Stimulated activated CD8-positive, alpha-beta memory T cell treated with anti-CD3 and anti-CD28 coated beads, Interleukin-2, amount 100 ng/mL, for 1 hour (primary cell): ENCODE measurements at places on chromosomes 3 and 15.

GRCh38 chr3:181300033-181300432 lies 310.5 kb upstream of the DNAJC19 start:
- no peak for DNase-seq

- no peak for DNase-seq
Measured at GRCh38 chr3:62662677-62663076, 212.5 kb downstream of the CADPS start.

GRCh38 chr3:16423298-16423697 lies 90.2 kb downstream of the RFTN1 start:
- DNase-seq, result no peak

GRCh38 chr3:136804813-136805212 lies 14.1 kb upstream of the SLC35G2 start:
- DNase-seq, result no peak

DNA sequence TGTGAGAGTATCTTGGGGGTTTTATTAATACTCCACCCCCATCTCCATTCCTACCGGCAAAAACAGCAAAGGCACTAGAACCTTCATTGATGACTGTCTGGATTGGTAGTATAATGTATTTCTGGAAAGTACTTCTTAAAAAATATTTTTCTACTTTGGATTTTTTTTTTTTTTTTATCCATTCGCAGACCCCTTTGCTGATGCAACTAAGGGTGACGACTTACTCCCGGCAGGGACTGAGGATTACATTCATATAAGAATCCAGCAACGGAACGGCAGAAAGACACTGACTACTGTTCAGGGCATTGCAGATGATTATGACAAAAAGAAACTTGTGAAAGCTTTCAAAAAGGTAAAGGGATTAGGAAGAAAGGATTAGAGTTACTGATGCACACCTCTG lies 1.2 kb downstream of the EIF1B start:
- no peak for DNase-seq

DNA sequence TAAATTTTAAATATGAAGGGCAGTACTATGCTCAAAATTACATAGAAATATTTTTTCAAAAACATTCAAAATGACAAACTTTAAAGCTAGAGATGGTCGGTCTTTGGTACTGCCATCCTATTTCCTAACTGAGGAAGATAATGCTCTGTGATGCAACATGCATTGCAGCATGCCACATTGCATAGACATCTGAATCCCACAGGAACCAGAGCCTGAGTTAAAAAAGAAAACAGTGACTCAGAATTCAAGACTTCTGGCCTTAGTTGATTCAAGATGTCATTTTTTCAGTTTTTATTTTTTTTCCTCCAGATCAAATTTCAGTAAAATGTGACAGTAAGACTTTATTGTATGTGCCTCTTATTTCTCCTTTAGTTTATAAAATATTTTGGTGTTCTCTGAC lies 33.1 kb downstream of the TP63 start:
- no peak for DNase-seq

DNA sequence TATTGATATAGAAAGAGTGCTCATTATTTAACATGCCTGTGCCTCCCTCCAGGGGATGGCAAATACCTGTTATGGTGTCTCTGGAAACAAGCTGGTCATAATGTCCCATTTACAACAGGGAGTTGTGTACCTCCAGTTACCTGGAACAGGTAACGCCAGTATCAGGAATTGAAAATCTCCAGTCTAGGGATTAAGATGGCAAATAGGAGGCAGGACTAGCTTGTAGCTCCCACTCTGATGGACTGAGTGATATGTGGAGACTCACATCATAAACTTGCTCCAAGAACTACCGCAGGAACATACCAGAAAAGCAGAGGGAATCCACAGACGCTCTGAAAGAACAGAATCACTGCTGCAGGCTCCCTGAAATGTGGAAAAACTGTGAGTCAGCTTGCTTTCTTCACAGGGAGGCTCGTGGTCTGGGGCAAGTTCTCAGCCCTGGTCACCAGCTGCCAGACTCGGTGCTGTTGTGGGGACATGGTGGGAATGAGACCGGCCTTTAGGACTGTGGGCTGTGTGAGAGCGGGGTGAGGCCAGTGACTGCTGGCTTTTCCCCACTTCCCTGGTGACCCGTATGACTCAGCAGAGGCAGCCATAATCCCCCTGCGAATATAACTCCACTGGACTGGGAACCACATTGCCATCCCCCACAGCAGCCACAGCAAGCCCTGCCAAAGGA lies 97.4 kb downstream of the KCNAB1 start:
- DNase-seq, result no peak

DNA sequence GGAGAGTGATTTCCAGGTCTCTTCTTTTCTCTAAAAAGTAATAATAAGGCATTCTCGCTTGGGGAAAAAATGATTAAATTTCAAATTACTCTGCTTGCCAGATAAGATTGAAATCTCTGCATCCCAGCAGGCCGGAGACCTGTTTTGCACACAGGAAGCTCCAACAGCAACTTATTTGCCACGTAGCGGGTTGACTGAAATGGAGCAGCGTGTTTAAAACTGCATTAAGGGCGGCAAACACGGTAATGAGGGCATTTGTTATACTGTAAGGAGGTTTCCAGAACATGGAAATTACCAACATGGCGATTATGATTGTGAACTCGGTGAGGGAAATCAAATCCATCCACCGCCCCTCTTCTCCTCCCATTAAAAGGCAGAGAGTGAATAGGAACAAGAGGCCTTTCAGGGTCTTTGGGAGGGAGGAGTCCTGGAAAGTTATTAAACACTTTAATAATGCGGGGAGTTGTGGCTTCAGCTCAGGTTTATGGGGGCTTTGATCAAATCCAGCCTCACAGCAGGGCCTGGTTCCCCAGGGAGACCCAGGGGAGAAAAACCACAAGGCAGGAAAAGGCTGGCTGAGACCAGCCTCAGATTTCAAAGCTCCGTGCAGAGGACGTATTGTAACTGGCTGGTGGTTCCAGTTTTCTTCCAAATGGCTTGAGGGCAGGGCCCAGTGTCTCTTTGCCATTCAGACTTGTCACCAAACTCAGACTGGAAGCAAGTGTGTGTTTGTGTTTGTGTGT lies 242.3 kb downstream of the TLE3 start:
- no peak for DNase-seq

- no peak for DNase-seq
Measured at GRCh38 chr15:63439536-63440264, 58.1 kb upstream of the CA12 start.

- no peak for DNase-seq
Measured at GRCh38 chr3:81735334-81735733, 26.1 kb downstream of the GBE1 start.

DNA sequence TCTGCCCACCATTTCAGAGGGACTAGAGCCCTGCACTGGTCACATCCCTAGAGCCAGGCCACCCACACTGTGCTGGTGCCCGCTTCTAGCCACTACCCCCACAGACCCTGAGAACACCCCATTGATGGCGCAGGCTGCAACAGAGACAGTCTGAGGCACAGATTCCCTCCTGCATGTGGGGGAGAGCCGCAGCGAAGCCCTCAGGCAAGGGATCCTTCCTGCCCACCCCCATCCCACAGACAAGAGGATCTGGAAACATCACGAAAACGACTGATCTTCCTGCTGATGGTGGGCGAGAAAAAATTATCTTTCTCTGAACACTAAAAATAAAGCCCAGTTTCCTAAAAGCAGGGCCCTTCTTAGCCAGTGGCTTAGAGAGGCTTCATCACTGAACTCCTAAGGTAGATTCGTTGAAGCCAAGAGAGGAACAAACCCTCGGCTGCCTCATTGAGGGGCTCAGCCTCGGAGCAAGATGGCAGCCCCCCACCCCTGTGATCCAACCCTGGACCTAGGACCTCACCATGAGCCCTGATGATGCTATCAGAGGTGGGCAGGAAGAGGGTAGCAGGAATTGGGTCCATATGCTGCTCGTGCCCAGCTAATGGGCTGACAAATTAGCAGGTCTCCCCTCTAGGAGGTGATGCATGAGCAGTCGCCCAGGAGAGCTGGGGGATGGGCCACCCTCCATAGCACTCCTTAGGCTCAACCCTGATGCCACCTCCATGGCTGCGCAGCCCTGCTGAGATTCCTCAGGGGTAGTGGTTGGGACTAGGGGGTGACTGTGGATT lies 54.5 kb downstream of the CACNA2D2 start:
- no peak for DNase-seq

GRCh38 chr3:195800240-195800639 lies 11.5 kb downstream of the MUC4 start:
- no peak for DNase-seq

DNA sequence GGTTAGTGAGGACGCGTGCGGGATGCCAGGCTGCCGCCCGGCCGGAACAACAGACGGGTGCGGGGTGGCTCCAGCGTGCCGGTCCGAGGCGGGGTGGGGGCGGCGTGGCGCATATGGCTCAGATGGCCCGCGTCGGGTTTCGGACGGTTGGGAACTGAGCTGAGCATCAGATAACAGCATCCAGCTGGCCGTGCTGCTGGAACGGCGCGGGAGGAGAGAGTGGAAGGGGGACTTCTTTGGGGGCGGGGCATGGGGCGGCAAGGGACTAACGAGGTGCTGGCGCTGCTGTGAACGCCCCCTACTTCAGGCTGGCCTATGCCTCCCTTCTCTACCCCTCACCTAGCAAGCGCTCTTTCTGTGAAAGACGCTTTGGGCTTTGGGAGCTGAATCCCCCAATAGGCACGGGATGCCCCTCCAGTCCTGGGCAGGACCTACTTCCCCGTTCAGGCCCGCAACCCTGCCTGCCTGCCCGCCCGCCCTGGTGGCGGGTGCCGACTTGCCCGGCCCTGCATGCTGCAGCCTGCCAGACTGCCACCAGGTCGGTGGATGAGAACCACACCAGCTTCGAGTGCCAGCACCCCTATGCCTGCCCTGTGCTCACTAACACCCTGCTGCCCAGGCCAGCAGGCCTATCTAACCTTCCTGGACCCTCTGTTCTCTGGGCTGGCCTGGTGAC lies 542 bp downstream of the INKA1 start:
- DNase-seq, result no peak

DNA sequence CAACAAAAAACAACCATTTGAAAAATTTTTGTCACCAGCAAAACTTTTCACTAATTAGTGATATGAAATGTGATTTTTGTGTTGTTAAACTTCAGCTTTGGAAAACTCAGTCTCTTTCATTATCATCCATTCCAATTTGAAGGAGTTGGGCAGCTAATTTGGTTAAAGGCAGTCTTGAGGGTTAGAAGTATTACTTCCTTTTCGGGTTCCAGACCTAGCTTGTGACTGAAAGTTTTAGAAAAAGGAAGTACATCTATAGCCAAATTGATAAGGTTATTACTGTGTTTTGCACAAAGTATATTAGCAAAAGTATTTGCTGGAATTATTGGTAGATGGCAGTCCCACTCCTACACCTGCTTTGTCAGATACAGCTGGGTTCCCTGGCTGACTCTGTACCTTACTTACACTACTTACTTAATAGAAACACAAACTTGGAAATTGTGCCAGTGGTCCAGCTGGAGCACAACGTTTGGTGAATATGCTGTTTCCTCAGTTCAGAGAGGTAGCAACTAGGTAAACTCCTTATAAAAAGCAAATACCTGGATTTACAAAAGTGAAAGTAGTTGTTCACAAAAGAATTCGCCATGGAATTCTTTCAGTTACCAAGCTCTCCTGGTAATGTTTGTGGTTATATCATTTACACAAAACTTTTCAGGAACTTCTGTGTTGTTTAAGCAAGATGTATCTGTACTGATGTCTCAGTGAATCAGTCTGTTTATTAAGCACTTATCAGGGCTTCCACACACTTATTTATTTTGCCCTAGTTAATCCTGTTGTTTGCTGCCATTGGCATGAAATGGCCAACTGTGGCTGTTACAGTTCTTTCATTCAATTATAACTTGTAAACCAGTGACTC lies 31.6 kb downstream of the TIPARP start:
- DNase-seq, result no peak

DNA sequence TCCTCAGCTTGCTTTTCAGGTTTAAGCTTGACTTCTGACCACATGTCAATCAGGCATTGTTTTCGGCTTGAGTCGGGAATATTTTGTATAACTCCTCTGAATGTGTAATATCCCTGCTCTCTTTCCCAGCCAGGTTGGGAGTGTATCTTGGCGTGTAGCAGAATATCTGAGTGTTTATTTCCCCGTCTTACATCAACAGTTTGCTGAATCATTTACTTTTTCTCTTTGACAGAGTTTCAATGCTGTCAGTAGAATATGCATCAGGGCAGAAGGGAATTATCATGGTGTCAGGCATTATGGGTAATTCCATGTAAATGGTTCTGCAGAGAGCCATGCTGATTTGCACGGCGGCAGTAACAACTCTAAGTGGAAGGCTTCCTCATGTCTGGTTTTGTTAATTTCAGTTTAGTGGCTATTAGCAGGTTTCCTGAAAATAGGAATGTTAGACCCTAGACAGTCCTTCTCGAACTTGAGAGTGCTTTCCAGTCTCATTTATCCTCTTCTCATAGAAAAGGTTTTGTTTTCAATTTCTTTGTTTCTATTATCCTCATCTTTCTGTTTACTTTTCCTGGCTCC lies 566.3 kb downstream of the AGBL1 start:
- no peak for DNase-seq

- DNase-seq, result no peak
Measured at GRCh38 chr3:138726946-138727730, 107.6 kb downstream of the PIK3CB start.

DNA sequence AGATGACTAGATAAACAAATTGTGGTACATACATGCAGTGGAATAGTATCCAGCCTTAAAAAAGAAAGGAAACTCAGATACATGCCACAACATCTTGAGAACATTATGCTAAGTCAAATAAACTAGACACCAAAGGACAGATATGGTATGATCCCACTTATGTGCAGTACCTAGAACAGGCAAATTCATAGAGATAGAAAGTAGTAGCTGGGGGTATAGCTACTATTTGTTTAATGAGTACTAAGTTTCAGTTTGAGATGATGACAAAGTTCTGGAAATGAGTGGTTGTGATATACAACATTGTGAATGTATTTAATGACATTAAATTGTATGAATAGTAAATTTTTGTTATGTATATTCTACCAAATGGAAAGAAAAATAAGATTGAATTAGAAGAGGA lies 477.2 kb upstream of the CFAP20DC start:
- no peak for DNase-seq

GRCh38 chr15:40927495-40927872 lies 1.7 kb upstream of the DLL4 start:
- DNase-seq, result no peak

- DNase-seq, result no peak
Measured at GRCh38 chr3:173553635-173554280, 156.2 kb downstream of the NLGN1 start.

DNA sequence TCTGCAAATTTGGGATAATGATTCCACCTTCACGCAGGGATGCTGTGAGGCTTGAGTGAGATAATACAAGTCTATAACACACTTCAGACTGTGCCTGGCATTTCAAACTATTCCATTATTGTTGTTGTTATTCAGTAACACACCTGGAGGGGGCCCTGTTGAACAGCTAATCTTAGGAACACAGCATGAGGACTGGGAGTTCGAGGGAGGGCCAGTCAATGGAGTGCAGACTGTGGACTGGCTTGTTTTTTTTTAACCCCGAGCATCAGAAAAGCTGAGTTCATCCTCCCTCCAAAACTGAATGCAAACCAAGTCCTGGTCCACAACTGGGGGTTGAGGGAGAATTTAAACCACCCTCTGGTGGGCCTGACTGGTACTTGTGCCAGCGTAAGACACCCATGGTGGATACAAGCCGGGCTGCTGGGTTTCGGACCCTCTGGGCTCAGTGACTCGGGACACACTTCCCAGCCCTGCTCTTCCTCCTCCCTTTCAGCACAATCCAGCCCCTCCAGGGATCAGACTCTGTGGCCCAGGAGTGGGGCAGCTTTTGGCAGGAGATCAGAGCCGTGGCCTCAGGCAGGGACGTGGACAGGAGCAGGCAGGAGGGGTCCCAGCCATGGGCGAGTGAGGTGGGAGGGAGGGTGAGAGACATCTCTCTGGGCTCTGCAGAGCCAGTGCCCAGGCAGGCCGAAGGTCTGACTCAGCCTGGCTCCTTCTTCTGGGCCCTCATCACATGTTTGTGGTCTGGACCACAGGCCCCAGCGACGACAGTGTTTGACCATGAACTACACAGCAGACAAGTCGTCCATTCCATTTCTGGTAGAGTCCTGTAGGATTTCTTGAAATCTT lies 36.3 kb upstream of the MEX3B start:
- DNase-seq, result no peak
